ENCODE measurements at places on chromosomes 12 and 14.

GRCh38 chr12:43852744-43853143 lies 16.9 kb downstream of the TMEM117 start:
- DNase-seq, result no peak

- no peak for DNase-seq
These were observed 101.2 kb upstream of the EIF5 start for GRCh38 chr14:103232831-103233319.

- DNase-seq, result peak; percentile 2
These were observed 119.0 kb upstream of the ATP2B1 start for GRCh38 chr12:89827592-89827991.

- DNase-seq, result no peak
These were observed 89.6 kb upstream of the SOX5 start for GRCh38 chr12:24039113-24039525.

GRCh38 chr12:16611146-16611545 lies 5.2 kb upstream of the LMO3 start:
- DNase-seq, result no peak

GRCh38 chr14:53542732-53543131 lies 389.6 kb upstream of the DDHD1 start:
- no peak for DNase-seq

DNA sequence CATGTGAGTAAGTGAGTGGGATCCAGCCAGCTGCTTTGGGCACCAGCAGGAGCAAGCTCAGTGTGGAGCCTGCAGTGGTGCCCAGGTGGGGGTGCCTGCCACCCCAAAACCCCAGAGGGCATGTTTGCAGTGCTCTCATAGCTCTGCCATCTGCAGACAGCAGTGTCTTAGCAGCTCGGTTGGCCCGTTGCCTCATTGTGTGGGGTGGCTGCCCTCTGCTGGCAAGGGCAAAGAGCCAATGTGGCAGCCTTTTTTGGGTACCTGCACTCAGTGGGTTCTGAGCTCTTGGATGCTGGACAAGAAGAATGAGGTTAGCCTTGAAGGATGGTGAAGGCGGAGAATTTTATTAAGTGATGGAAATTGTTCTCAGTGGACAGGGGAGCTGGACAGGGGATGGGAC lies 52.3 kb downstream of the NEUROD4 start:
- DNase-seq, result no peak

GRCh38 chr12:107322063-107322462 lies 228.7 kb upstream of the CRY1 start:
- DNase-seq, result no peak

DNA sequence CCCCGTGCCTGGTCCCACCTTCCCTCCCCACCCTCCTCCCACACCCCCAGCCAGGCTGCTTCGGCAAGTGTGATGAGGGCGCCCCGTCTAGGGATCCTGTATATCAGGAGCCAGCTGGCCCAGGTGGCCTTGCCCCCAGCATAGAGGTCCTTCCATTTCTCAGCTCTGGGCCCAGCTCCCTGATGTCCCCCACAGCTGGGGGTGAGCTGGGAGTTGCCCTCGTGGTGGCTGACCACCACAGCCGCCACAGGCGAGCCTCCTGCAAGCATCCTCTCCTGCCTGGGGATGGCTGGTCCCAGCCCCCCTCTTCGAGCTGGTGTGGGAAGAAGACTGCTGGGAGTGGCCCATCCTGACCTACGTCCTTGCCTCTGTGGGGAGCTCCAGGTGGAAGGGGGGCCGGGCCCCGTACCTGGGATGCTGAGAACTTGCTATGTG lies 7.4 kb downstream of the ASPG start:
- DNase-seq, result no peak

GRCh38 chr14:102279688-102280348 lies 25.1 kb downstream of the MOK start:
- DNase-seq, result peak; percentile 87

Data from trophoblast cell (in vitro differentiated cells and primary cell).